NCI-H2171 treated with DMSO at 0.1 percent for 48 hours (cell line): ENCODE measurements at places on chromosomes 1 and 21.

DNA sequence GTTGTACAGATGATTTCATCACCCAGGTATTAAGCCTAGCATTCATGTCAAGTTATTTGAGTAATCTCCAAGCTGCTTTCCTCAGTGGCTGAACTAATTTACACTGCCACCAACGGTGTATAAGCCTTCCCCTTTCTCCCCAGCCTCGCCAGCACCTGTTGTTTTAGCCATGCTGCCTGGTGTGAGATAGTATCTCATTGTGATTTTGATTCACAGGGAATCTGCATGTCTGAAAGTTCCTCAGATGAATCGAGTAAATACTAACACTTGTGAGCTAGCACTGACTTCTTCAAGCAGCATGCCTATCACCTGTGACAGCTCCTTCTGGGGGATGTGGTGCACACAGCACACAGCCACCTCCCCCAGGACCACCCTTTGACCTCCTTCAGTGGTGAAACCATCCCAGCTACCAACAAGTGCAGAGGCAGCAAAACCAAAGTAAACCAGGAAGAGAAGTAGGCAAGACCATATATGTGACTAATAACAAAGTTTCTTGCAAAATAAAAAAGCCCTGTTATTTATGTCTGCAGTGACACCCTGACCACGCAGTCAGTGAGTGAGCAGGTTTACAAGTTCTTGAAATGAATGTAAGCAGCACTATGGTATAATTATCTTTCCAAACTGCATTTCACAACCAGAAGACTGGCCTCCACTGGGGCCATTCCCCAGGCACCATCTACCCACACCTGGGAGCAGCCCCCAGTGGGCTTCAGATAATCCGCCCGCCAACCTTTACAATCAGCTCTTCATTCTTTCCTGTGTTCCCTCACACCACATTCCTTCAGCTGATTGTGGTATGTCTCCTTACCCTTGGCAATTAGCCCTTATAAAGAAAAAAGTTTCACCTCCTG is 173.8 kb downstream of the ETS2 start:
- DNase-seq = no peak

DNA sequence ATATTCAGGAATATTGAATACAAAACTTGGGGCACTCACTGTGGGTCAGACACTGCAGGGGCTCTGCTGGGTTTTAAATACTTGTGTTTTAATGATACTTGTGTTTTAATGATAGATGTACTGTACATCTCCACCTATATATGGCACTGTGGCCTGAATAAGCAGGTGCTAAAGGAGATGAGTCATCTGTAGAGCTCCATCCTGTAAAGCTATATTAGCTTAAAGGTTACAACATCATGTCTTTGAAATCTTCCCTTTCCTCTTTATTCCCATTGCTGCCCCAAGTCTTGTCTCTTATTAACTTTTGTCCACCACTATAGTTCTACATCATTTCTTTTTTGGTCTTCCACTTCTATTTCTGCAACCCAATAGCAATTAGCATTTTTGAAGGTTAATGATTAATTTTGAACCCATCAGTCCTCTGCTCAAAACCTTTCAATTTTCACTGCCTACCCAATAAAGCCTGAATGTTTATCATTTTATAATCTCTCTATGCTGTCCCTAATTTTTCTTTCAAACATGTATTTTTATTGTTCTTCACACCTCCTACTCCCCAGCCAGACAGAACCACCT is 113.3 kb upstream of the PTGFR start:
- DNase-seq = no peak

GRCh38 chr1:214970016-214970415 is 112.5 kb upstream of the KCNK2 start:
- DNase-seq = no peak

- DNase-seq = peak; percentile 67
Observed at GRCh38 chr21:17925000-17925610, 105.9 kb upstream of the C21orf91 start.

GRCh38 chr1:92563457-92564216 is 76.9 kb upstream of the GFI1 start:
- no peak for DNase-seq

DNA sequence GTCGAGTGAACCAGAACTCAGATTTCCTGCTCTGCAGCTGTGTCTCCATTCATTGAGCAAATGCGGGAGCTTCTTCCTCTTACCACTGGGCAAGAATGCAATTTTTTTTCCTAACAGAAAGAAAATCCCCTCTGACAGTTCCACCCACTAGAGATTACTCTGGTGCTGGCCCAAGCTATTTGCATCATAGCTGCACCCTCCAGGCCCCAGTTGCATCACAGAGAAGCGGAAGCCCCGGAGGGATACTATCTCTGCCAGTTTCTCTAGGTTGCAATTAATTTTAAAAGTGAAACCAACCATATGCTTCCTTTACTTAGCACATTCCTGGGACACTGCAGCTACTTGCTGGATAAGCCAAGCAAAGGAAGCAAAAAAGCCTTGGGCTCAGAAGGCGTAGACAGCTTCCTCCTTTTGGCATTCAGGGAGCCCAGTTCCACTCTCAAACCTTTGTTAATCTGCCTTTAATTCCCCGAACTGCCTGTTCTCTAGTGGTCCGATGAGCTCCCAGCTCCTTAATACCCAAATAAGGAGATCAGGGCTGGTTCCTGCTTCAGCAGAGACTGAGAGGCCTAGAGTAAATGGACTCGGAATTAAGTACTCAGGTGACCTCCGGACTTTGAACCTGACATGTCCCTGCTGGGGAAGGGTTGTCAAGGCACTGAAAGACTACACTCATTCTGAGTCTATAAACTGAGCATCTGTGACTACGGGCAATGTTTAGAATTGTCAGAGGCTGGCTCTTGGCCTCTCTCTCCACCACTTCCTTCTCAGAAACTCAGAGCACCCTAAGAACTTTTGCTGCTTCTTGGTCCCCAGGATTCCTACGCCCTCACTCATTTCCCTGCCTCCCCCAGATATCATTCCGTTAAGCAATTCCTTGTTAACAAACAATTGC is 72.5 kb upstream of the TNFSF18 start:
- no peak for DNase-seq

DNA sequence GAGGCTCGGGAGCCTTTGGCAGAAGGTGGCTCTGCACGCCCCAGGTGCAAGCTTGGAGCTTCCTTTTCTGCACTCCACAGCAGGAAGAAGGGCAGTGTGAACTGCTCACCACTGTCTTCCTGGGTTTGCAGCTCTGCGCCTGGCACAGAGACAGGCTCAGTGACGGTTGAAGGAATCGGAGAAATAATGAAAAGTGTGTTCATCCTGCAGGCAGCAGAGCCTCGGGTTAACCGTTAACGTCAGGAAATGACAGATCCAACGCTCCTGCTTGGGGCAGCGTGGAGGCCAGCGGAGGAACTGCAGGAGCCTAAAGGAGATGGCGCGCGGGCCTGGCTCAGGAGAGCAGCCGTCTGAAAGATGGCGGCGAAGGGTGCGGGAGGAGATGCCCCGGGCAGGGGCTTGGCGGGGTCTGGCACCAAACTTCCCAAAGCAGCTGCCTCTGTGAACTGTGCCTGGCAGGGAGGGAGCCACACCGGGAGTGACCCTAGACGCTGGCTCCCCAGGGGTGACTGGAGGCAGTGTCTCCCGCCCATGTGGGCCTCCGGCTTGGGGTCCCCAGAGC is 10.9 kb upstream of the SAMD11 start:
- DNase-seq = no peak

DNA sequence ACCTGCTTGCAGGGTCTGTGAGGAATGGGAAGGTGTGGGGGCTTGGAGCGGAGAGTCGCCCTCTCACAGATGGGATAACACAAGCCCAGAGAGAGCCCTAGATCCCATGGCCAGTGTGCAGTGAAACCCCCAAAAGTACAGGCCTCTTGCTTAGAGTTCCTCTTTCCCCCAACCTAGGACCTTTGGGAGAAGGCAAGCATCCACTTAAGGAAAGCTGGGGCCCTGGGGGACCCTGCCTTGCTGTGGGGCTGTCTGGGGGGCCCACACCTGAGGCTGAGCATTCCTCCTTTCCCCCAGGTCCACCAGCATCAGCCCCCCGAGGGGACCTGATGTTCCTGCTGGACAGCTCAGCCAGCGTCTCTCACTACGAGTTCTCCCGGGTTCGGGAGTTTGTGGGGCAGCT is 1.1 kb downstream of the VWA1 start:
- DNase-seq = no peak

GRCh38 chr1:4422504-4423289 is 231.7 kb upstream of the AJAP1 start:
- no peak for DNase-seq

DNA sequence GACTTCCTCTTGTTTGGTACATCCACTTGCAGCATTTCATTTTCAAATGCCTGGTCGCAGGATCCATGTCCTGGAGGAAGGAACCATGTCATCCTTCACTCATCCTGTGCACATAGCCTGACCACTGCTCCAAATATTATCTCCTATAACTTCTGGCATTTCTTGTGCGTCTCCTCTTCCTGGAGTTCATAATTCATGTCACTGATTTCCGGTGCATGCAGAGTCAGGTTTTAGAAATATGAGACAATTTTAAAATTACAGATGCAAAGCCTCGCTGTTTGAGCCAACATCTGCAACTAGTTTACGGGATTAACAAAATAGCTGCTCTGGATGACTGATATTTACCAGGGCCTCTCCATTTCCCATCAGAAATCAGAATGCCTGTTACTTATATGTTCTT is 268.1 kb downstream of the DNM3 start:
- DNase-seq = no peak

DNA sequence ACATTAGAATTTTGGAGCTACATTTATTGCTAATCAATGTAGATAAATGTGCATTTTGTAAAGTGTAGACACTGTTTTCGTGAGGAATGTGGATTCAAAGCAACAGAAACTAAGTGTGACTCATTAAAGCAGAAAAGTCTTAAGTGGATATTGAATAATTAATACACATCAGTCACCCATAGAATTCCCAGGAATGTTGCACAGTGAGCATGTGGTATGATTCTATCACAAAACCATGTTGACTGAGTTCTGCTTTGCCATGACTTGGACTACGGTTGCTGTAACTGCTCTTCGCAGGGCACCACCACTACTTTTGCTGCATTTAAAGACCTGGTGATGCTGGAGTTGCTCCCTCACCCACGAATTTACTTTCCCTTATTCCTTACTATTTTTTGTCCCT is 471.8 kb downstream of the KCNT2 start:
- DNase-seq = no peak

GRCh38 chr1:21586846-21587601 is 77.8 kb downstream of the ALPL start:
- DNase-seq = no peak

DNA sequence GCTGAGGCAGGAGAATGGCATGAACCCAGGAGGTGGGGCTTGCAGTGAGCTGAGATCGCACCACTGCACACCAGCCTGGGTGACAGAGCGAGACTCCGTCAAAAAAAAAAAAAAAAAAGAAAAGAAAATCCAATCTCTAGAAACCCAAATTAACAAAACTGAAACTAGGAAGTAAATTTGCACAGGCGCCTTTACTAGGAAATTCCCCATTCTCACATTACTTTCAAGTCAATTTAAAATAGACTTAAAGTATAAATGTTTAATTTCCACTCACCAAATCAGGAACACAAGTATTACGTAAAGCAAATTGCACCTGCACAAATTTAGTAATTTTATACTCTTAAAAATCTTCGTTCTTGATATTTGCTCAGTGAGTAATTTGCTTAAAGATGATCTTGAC is 67.8 kb upstream of the BCAR3 start:
- DNase-seq = no peak

GRCh38 chr1:232915212-232915611 is 35.2 kb upstream of the NTPCR start:
- no peak for DNase-seq

DNA sequence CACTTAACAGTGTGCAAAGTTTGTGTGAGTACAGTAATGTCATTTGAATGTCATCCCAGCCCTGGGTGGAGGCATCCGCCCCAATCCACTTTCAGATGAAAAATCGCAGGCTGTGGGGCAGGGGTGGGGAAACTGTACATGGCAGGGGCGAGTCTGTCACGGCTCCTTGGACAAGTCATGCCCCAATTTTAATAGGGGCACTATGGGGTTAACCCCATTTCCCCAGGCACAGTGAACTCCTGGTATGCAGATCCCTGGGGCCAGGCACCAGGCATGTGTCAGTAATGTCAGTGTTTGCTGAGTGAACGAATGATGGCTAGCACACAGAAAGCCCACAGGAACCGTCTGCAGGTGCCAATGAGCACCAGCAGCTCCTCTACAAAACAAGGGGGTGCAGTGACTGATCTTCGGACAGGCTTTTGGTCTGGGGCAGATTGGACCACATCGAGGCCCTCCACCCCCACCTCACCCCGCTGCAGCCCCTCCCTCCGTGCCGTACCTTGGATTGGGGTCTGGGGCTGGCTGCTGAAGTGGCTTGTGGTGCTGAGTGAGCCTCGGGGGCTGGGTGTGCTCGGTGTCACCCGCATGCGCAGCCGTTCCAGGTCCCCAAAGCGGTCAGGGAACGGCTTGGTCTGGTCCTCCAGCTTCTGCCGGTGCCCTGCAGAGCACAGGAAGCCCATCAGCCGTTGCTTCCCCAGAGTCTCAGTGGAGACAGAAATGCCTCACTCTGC is 23.2 kb downstream of the RUNX3 start:
- no peak for DNase-seq

- DNase-seq = no peak
Observed at GRCh38 chr1:151992303-151993083, 1.2 kb downstream of the S100A10 start.
